KBM-7 (cell line): ENCODE measurements at places on chromosomes 2 and 18.

DNA sequence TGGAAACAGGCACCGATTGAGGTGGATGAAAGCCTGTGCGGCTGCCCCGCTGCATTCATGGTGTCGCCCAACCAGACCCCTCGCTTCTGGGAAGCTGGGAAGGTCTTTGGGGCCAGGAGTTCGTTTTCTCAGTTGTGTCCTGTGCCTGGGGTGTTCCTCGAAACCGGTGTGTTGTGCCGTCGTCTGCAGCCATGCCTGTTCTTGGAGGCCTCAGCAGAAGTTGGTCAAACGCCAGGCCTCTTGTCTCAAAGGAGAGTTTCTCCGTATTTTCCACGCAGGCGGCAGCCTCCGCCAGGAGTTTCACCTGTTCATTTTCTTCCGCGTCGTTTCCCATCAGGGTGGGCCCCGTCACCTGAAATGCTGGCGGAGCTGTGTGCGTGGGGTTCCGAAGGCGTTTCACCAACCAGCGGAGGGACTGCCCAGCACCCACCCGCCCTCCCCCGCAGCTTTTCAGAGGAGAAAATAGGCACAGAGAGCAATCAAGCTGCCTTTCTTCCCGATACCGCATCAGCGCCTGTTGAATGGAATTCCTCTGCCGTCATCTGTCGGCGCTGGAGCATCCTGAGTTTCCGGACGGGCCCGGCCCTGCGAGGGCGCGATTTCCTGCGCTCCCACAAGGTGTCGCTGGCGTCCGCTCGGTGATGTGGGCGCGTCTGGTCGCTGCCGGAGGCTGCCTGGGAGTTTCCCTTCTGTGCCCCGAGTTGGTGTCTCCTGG, 17.0 kb upstream of the NFATC1 start:
- DNase-seq: peak; percentile 78

DNA sequence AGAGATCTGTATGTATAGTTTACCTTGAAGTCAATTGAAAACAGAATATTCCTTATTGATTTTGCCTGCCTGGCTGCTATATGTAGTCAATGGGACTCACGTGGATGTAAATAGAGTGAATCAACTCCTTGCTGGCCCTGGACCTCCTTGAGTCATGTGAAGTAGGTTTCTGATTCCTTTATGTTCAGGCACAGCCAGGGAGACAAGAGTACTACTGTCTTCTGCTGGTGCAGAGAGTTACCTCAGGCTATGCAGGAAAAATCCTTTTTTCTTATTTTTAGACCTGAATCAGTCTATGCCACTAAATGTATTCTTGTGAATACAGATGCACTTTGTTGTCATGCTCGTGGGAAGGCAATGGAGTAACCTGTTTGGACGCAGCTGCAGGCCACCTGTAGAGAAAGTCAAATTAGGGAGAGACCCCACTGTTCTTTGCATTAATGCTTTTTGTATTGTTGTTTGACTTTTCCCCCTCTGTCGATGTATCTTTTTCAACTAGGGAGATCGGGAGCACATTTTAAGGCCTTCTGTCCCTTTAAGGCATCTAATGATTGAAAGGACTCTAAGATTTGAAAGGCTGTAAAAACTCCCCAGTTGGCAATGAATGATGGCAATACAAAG, 473.9 kb downstream of the ARHGAP15 start:
- DNase-seq: no peak

DNA sequence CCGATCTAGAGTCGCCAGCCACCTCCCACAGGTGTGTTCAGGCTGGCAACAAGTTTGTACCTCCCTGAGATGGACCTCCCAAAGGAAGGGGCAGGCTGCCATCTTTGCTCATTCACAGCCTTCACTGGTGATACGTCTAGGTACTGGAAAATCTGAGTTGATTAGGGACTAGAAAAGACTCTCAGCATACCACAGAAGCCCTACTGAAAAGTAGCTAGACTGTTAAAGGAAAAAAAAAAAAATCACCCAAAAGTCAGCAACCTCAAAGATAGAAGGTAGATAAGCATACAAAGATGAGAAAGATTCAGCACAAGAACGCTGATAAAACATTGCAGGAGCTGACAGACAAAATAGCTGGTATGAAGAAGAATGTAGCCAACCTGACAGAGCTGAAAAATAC, 128.6 kb upstream of the WDR75 start:
- no peak for DNase-seq

DNA sequence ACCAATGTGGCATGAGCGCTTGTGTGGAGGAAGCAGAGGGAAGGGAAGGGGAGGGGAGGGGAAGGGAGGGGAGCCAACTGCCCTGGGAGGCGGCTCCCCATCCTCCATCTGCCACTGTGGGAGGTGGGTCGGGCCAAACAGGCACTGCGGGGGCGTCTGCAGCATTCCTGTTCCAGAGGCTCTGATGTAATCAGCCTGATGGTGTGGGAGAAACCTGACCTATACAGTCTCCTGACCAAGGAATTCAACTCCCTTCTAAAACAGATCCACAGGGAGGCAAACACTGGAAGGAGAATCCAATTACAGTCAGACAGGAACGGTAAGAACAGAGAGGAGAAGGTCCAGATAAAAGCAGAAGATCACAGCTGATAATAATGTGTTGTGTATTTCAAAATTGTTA, 88.8 kb downstream of the CD8B2 start:
- no peak for DNase-seq

DNA sequence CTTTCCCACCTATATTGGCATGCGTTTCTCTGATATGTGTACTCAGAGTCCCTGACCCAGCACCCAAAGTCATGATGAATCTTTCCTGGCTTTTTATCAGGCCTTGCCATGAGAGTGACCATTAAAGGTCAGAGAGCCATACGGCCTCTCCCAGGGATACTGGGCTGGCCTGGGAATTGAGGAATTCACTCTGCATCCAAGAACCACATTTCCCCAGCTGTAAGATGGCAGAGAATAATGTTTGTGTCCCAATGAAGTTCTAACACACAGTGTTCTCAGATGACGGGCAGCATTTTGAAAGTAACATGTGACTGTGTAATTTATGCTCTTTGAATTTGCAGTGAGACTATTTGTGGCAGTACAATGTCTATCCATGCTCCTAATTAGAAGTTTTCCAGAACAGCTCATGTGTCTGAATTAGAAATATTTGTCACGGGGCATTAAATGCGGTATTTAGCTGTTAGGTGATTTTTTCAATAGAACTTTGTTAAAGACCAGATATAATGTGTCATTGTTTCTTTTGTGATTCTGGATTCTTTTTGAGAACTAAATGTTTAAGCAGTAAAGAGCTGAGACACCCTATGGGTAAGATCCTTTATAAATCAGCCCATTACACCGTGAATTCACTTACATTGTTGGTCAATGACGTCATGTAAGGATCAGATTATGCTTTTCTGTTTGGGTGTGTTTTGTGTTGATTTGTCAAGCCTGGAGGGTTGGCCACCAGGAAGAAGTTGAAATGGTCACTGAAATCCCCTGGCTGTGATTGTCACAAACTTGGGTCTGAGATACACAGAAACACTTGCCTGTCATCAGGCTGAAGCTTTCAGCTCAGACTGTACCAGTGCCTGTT, 7.3 kb upstream of the SLC3A1 start:
- DNase-seq: no peak

DNA sequence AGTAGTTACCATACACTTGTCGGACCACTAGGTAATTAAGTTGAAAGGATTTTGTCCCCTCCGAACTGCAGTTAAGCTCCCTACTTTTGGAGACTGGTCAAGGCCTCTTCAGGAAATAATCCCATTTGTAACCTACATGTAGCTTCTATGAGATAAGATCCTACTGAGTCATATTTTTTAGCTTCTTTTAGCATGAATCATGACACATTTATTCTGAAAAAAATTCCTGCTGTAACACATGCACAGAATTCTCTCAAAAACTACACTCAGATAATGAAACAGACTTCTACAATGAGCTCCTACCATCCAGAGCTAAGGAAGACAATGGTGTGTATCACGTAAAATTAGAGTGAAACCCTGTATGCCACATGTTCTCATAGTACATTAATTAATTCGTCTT, 100.7 kb upstream of the CCDC195 start:
- no peak for DNase-seq

- no peak for DNase-seq
Measured at GRCh38 chr2:202148515-202149154, 75.6 kb downstream of the KIAA2012 start.

DNA sequence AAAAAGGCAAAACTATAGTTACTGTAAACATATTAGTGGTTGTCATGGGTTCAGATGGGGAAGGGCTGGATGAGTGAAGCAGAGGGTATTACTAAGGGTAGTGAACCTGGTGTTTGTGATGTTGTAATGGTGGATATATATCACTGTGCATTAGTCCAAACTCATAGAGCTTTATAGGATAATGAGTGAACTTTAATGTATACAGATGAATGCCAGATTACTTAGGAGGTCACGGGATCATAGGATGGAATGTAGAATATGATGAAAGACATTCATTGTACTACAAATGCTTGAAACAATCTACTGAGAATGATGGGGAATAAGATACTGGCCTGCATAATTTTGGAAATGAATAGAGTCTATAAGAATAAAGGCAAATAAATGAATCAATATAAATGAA, 226.7 kb upstream of the ZNF804A start:
- no peak for DNase-seq

DNA sequence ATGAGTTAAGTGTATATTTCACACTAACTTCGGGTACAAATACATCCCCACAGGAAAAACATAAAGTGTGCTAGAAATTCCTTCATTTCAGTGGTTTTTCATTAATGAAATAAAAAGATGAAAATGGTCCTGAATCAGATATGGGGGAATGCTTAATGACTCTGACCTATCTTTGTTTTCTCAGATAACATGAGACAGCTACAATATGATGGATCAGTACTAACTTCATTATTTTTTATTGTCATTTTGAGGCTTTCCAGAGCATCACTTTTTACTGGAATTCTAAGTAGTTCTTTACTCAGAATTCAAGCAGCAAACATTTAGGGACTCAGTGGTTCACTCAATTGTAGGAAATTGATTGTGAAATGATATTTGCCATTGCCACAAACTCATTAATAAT, 2.8 kb downstream of the SYT4 start:
- no peak for DNase-seq

DNA sequence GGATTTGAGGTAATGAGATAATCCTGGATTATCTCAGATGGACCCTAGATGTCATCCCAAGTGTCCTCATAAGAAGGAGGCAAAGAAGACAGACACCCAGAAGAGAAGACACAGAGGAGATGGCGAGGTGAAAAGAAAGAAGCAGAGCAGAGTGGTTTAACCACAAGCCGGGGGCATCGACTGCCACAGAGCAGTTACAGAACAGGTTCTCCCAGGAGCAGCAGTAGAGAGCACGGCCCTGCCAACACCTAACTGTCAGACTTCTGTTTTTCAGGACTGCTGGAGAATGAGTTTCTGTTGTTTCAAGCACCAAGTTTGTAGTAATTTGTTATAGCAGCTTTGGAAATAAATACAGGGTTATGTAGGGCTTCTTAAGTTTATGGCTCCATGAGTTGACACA, 437.0 kb downstream of the THSD7B start:
- DNase-seq: no peak

GRCh38 chr2:19021721-19022120, 336.7 kb downstream of the OSR1 start:
- no peak for DNase-seq

GRCh38 chr2:228140934-228141528, 40.5 kb downstream of the SPHKAP start:
- DNase-seq: no peak

DNA sequence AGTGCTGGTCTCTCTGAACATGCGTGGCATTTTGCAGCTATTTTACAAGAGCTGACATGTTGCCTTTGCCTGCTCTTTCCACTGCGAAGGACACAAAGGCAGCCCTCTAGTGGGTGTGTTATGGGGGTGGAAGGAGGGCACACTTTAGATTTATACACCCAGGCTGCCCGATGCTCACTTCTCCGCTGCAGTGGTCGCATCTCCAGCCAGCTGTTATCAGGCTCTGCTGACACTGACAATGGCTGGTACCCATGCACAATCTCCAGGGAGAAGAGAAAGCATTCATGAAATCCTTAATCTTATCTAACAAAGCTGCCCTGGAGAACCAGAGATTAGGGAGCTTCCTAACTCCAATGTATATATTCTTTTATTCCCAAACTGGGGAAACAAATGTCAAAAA, 113.5 kb downstream of the EPHA4 start:
- DNase-seq: no peak

GRCh38 chr2:198321522-198322088, 517.2 kb downstream of the PLCL1 start:
- DNase-seq: no peak

DNA sequence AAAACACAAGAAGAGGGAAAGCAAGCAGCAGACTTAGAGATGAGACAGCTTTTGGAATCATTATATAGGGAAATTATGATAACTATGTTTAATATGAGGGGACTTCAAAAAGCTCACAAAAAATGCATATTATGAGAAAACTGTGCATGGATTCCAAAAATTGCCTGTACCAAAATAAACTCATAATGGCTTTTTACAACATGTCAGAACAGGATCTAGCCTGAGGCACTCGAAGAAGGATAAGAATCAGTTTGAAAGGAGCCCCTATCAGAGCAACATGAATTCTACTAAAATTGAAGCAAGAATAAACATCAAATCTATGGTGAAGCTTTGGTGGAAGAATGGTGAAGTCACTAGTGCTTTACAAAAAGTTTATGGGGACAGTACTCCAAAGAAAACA, 187.4 kb downstream of the RDH14 start:
- no peak for DNase-seq

- no peak for DNase-seq
Measured at GRCh38 chr18:10139783-10140410, 226.1 kb downstream of the VAPA start.

GRCh38 chr2:20469595-20469994, 22.7 kb downstream of the RHOB start:
- no peak for DNase-seq

DNA sequence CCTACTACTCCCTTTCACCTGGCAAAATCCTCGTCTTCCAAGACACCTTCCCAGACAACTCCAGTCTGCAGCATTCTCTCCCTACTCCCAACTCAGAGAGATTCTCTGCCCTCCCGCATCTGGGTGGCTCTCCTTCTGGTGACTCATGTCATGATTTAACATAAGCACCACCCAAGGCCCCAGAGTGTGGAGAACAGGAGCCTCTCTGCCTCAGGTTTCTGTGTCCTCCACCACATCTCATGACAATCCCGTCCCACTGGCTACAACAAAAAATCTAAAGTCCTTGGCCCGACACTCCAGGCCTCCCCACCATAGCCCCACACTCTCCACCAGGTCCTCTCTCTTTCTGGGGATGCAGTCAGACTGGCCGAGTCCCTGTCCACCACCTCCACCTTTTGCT, 197.1 kb downstream of the BCL11A start:
- DNase-seq: peak; percentile 30

DNA sequence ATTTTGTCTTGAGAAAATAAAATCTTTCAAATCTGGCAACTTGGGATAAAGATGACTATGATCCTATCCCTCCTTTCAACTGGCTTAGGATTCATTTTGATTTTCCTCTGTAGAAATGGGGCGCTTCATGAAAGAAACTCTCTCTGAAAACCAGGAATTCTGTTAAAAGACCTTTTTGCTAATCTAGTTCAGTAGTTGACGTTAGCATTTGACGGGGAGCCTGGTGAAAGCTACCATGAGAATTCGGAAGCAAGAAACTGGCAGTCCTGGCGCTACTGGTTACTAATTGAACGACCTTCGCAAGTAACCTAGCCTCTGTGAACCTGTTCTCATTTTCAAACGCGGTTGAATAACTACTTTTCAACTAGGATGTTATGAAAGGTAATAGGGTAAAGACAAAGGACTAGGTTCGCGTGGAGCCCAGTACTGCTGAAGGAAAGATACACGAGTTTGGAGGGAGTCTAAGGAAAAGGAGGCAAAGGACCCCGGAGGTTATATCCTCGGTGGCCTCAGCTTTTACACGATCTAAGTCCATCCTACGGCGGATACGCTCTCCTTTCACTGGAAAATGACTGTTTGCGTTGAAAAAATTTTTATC, 604 bp upstream of the STK11IP start:
- no peak for DNase-seq

GRCh38 chr2:240956171-240956934, 42.1 kb upstream of the SNED1 start:
- no peak for DNase-seq
